ENCODE measurements at places on chromosomes 4 and X. TPM values are rescaled to one million over a fixed set of nuclear protein-coding genes. Genes with fewer than 3 reads are reported as not detected.

The ADGRG2 gene
- total RNA-seq = 0.17 TPM

DNA sequence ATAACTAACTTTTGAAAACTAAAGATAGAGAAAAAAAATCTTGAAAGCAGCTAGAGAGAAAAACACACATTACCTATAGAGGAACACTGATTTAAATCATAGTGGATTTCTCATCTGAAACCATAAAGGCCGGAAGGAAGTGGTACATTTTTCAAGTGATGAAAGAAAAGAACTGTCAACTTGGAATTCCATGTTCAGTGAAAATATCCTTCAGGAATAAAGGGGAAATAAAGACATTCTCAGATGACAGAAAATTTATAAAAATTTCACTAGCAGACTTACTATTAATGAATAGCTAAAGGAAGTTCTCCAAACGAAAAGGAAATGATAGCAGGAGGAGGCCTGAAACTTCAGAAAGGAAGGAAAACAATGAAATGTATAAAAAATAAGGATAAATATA is 7.6 kb upstream of the JADE3 start:
- DNase-seq = no peak

GRCh38 chr4:82640540-82640939 is 78.8 kb upstream of the TMEM150C start:
- DNase-seq = no peak

GRCh38 chr4:30605616-30606190 is 114.5 kb upstream of the PCDH7 start:
- DNase-seq = no peak

The F8A1 gene
- 12.6 TPM for total RNA-seq

DNA sequence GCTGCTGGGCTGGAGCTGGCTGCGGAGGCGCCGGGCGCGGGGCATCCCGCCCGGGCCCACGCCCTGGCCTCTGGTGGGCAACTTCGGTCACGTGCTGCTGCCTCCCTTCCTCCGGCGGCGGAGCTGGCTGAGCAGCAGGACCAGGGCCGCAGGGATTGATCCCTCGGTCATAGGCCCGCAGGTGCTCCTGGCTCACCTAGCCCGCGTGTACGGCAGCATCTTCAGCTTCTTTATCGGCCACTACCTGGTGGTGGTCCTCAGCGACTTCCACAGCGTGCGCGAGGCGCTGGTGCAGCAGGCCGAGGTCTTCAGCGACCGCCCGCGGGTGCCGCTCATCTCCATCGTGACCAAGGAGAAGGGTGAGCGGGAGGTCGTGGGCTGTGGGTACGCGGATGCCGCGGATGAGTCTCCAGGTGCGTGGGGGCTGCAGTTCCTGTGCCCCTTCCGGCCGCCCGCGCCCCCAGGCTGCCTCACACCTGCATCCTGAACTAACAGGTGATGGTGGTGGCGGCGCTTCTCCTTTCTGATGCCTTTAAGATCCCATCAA is 499 bp downstream of the CYP2U1 start:
- no peak for DNase-seq

- no peak for DNase-seq
Observed at GRCh38 chrX:1433646-1434357, 18.9 kb downstream of the ASMTL start.

DNA sequence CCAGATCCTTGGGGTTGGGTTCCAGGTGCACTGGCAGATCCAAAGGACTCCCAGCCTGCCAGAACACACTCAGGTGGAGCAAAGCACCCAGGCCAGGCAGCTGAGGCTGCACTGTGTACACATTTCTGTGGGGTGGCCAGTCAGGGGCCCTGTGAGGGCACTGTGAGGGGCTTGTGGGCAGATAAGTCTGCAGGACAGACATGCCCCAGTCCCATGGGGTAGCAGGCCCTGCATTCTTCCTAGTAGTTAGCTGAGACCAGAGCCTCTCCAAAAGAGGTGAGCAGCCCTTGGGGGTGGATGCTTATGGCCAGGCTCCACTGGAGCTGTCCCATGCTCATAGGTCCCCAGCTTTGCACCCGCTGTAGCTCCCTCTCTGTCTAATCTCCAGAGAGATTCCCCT is 7.6 kb downstream of the ETDB start:
- no peak for DNase-seq

The NAA11 gene
- total RNA-seq = not detected

- peak; percentile 3 for DNase-seq
Observed at GRCh38 chrX:148567229-148567628, 66.8 kb downstream of the AFF2 start.

GRCh38 chr4:1043651-1044468 is 32.4 kb downstream of the FGFRL1 start:
- peak; percentile 76 for DNase-seq

The MAGEA11 gene
- not detected for total RNA-seq

DNA sequence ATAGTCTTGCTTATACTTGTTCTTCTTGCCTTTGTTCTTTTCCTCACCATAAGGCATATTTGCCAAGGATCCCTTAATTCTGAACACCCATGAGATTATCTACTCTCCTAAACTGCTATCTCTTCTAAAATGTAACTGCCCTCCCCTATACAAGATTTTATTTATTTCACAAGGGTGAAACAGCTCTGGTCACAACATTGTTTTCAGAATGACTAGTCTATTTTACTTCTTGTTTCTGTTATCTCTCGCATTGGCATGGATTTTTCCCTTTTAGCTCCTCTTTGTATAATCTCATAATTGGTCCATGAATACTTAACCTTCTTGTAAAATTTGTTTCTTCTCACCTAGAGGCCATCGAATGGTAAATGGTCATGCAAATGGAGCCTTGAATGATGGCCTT is 17.2 kb upstream of the COL25A1 start:
- no peak for DNase-seq

DNA sequence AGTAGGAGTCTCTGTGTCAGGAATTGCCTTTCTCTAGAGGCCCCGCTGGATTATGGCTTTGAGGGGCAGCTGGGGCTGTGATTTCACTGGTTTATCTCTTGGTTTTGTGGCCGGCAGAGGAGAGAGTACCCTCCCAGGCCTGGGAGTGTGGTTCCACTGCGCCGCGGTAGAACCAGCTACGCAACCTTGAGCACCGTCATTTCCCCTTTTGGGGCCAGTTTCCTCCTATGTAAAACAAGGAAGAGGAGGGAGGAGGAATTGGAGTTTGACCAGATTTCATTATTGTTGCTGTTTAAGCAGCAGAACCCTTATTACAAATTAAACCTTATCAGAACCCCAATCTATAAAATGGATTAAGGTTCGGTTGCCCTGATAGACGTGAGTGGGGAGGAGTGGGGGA is 4.4 kb downstream of the SOX3 start:
- DNase-seq = no peak

- DNase-seq = no peak
Observed at GRCh38 chr4:28831867-28832266, 1888.3 kb upstream of the PCDH7 start.

The PHOX2B gene
- not detected for total RNA-seq

The TMEM47 gene
- total RNA-seq = 8.2 TPM

- DNase-seq = no peak
Observed at GRCh38 chr4:124044867-124045266, 648.3 kb downstream of the SPRY1 start.

DNA sequence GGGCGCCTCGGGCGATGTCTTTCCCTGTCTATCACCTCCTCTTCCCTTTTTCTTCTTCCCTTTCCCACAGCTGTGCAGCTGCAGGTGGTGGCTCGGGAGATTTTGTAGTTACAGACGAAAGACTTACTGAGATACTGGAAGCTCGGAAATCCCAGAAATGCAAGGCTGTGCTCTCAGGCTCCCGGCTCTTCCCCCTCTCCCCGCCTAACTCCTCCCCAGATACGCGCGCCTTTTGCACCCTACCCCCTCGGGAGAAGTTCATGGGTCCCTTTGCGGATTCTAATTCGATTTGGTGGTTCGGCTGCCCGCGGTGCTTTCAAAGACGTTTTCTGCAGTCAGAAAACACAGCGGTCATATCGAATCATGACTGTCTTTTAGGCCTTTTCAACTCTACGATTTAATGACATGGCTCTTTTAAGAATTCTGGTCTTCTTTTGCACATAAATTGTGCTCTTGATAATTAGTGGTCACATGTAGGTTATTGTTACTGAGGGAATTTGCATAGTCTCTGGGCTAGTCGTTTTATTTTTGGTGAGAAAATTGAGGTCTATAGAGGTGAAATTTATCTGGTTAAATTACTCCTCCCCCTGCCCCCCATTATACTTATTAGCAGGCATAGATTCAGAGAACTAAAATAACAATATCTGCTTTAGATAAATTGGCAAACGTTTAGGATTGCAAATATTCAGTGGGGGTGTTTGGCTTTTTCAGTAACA is 1.6 kb downstream of the SEPTIN11 start:
- no peak for DNase-seq

The SPON2 gene
- 1.4 TPM for total RNA-seq

The TMEM271 gene
- not detected for total RNA-seq

DNA sequence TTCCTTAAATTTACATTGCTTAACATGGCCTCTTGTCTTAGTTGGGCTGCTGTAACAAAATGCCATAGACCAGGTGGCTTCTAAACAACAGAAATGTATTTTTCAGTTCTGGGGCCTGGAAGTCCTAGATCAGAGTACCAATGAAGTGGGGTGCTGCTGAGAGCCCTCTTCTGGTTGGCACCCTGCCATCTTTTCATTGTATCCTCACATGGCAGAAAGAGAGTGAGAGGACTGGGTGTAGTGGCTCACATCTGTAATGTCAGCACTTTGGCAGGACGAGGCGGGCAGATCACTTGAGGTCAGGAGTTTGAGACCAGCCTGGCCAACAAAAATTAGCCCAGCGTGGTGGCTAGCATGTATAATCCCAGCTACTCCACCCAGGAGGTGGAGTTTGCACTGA is 12.0 kb upstream of the KLB start:
- no peak for DNase-seq

DNA sequence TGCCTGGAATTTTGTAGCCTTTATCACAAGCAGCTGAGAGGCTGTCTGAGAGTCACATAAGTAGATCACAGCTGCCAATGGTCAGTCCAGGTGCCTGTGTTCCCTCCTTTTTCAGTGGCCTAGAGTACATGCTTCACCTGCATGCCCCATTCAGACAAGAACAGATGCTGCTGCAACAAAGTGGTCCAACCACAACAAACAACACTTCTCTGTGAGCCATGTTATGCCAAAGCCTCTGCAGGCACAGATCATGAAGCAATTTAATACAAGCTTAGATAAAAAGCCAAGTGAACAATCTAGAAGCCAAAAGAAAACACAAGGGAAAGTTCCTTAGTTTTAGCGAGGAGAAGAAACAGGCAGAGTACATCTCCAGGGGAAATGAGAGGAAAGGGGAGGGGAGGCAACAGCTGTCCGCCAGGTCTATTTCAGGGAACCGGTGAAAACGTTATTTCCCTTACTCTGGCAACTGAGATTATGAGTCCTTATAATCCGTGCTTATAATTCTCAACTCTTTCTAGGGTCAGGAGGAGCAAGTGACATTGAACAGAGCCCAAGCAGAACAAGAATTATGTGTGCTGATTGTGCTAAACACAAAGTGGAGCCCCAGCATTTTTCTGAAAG is 92.6 kb downstream of the TSPAN5 start:
- DNase-seq = no peak

The EPGN gene
- 1.9 TPM for total RNA-seq

DNA sequence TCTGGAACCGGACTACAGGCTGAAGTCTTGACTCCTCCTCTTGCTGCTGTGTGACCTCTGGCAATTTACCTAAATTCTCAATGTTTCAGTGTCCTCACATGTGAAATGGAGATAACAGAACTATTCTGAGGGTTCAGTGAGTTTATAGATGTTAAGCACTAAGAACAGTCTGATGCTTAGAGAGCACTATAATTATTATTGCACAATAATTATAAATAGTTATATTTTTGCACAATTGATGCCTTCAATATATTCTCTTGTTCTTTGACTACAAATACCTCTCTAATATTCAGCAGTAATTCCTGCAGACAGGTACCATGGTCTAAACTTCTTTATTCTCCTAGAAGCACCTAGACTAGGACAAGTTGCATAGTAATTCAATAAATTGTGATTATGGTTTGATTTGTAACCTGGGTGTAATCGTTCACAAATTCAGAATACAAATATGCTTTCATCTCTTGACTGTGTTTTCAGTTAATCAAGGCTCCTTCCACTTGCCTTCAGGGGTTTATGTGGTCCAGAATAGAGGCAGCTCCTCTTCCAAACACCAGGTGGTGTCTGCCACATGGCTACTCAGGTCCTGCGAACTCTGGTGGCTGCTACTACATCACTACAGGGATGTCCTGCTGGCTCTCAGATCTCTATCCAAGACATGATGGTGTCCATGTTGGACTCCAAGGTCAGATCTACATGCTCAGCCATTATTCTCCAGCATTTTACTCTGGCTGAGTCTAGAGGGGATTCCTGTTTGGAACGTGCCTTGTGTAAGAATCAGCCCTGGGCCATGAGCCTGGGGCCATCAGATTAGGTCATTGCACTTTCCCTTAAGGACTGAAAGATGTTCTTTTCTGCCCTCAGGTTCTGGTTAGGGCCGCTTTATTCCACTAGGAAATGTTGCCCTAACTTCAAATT is 103.4 kb downstream of the QRFPR start:
- no peak for DNase-seq

The SLC25A43 gene
- total RNA-seq = 15.0 TPM

DNA sequence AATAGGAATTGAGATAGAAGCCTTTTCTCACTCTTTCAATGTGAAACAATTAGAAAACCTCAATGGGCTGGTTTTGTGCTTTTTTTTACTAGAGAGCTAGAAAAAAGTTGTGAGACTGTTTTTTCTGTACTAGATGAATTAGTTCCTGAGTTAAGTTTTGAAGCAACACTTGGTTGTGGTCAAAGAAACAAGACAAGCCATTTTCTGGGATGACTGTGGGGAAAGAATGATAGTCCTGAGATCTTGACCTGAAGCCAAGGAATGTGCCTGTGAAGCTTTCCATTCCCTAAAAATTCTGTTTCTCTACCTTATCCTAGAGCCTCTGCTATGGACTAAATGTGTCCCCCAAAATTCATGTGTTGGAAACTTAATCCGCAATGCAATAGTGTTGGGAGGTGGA is 157.8 kb upstream of the TLL1 start:
- no peak for DNase-seq

DNA sequence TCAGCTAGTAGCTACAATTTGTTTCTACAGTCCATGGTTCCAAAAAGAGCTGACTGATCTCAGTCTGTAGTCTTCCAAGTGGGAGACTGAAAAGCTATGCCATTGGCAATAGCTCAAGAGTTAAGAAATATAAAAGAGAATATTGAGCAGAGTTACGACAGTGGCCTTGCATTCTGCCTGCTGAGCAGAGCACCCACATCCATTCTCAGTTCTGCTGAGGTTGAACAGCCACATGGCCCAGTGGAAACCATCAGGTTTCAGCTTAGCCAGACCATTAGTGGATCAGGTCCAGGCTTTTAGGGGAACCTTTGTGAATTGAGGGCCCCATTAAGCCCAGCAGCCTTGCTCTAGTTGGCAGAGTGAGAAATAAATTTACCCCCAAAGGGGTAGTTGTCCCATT is 28.1 kb downstream of the ZNF81 start:
- DNase-seq = no peak

The UBE2A gene
- total RNA-seq = 40.2 TPM

GRCh38 chr4:115866364-115866896 is 753.0 kb upstream of the NDST4 start:
- no peak for DNase-seq

DNA sequence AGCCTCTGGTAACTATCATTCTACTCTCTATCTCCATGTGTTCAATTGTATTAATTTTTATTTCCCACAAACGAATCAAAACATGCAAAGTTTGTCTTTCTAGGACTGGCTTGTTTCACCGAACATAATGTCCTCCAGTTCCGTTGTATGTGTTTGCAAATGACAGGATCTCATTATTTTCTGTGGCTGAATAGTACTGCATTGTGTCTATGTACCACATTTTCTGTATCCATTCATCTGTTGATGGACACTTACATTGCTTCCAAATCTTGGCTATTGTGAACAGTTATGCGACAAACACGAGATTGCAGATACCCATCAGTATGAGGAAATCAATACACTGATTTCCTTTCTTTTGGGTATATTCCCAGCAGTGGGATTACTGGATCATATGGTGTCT is 8.4 kb upstream of the LDOC1 start:
- no peak for DNase-seq
